Stimulated activated CD4-positive, alpha-beta T cell treated with anti-CD3 and anti-CD28 coated beads, Interleukin-4, amount 100 ng/mL, for 4 hours (primary cell): ENCODE measurements at places on chromosomes 11 and 22.

DNA sequence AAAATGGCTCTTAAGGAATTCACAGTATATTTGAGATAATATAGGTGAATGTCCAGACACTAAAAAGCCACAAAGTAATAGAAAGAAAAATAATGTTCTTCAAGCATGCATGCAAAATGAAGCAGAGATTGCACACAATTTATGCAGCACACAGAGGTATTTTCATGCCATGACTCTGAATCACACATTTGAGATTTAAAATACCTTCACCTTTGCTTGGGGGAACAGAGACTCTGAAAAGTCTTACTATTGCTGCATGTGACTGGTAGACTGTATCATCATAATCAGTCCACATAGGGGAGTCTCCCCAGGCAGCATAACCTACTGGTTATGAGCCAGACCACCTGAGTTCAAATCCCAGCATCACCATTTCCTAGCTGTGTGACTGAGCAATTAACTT is 96.2 kb downstream of the RCN1 start:
- no peak for DNase-seq

DNA sequence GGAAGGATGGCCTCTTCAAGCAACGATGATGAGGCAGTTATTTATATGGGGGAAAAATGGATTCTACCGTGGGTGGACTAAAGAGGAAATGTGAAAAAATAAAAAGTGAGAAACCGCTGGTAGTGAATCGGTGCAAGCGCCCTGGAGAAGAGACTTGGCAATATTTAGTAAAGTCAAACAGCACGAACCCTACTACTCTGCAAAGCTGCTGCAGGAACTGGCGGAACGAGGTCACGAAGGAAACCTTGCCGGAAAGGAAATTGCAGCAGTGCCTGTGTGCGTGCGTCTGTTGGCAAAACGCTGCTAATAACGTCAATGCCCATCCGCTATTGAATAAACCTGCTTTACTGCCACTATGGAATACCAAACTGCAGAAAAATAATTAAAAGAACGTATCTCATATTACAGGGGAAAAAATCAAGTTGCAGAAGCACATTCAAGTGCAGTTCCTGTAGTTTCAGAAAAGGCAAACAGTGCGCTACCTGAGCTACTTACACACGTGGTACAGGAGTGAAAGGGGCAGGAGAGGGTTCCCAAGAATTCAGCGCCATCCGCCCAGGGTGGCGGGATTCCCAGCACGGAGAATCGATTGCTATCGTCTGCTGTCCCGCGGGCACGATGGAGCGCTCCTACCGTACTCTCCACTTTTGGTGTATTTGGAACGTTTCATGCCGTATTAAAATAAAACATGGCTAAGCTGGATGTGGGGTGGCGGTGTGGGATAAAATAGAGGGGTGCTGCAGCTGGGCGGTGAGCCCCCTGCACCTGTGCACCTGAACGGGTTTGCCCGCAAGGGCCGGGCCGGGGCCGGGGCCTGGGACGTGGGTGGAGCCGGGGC is 585 bp upstream of the NADSYN1 start:
- peak; percentile 45 for DNase-seq

GRCh38 chr11:64969209-64969608 is 2.7 kb downstream of the MAJIN start:
- no peak for DNase-seq

GRCh38 chr11:44189986-44190882 is 94.8 kb downstream of the EXT2 start:
- DNase-seq: no peak

GRCh38 chr11:72673943-72674828 is at the start of gene PDE2A:
PDE2A (minus strand) TSS chr11:72674422; CDS start chr11:72674207, 215 bp downstream.
- DNase-seq: no peak

GRCh38 chr22:35629406-35630216 is 12.5 kb upstream of the MB start:
- peak; percentile 50 for DNase-seq

DNA sequence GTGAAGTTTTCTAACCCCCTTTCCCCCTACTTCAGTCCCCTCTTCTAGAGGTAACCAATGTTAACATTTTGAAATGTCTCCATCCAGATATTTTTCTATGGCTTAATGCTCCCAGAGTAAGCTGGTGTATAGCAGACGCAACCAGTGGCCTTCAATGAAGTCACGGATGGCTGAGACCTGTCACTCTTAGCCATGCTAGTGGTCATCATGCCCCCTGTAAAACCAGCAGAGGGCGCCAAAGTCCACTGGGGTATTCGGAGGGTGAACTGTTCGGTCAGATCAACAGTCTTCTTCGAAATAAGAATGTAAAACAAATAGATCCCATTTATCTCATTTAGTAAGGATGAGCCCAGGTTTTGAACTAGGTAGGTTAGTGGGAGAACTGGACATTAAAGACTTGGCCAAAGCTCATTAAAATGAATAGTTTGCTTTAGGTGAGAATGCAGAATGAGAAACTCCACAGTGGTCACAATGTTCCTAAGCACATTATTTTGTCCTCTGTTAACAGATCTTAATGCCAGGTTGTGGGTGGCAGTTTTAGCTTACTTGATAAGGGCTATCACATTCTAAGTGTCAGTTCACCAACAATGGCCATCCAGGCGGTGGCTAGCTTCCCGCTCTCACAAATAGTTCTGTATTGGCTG is 8.6 kb upstream of the MMP8 start:
- no peak for DNase-seq

DNA sequence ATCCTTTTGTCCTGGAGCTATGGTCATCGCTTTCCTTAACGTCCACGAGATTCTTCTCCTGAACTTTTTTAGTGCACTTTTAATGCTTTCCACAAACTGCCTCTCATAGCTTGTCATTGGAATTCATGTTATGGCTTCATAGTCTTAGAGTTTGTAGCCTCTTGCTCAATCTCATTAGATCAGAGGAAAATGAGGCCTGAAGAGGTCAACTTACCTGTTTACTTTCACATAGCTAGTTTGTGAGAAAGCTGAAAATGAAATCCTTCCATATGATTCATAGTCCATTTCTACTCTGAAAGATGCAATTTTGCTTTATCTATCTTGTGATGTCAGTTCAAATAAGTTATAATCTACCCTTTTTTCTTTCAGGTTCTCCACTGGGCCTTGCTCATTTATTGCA is 1747.2 kb upstream of the RAG2 start:
- no peak for DNase-seq

DNA sequence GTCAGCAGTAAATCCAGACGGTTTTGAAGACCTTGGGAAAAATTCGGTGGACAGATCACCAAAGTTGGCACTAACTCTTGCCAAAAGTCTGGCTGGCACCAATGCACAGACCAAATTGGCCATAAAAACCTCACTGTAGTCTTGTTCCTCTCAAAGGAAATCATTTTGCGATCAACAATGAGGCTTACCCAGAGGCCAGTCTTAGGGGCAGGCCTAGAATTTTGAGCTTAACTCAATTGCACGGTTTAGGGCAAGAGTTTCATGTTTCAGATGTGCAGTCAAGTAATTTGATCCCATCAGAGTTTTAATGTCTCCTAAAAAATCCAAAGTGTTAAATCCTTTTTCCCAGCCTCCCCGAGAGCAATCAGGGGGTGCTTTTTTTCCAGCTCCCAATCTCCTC is 19.0 kb downstream of the MPPED2 start:
- DNase-seq: no peak

GRCh38 chr22:44693756-44694155 is 8.2 kb upstream of the PRR5 start:
- DNase-seq: no peak

DNA sequence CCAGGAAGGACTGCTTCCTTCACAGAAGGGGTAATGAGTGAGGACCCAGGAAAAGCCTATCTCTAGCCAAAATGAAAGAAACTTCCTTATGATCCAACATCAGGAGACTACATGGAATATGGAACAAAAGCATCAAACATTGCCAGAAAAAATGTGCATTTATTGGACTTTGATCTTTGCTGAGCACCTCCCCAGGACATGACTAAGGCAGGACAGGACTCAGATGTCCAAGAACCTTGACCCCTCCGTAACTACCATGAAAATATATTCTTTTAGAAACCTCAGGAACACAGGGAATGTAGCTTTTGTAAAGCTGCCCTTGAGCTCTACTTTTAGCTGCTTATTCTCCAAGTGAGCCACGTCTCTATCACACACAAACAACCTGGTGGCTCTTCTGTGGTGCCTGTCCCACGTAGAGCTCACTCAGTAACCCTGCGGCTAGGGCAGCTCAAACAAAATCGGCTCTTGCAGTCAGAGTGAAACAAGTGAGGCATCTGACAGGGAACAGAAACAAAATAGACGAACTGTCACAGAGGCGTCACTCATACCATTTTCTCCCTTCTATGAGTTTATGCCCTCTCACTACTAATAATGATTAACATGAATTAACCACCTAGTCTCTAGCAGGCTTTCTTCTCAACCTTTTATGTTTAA is 471.5 kb upstream of the API5 start:
- no peak for DNase-seq

DNA sequence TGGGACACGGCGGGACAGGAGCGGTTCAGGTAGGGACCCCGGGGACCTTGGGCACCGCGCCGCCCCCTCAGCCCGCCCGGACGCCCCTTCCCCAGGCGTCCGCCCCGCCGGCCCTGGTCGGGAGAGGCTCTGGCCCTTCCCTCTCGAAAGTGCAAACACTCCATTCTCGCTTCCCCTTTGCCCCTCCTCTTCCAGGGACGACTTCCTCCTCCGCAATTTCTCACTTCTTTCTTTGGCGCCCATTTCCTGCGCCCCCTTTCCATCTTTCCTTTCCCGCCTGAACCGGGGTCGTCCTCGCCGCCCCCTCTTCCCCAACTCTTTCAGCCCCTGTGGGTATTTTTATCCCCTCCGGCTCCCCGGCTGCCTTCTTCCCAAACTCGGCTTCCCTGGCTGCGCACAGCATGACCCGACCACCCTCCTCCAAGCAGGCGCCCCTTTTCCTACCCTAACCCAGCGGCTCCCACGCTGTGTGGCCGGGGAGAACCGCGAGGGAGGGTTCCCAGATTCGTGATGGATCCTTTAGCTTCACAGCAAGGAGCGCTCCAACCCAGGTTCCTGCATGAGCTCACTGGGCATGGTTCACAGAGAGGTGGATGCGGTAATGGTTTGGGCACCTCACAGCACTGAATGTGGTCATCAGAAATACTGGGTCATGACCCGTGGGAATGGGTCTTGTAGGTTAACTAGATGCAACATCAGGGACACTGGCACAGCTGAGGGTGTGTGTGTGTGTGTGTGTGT is 689 bp downstream of the RAB39A start:
- no peak for DNase-seq

- no peak for DNase-seq
Observed at GRCh38 chr11:112881461-112881860, 79.8 kb upstream of the NCAM1 start.

DNA sequence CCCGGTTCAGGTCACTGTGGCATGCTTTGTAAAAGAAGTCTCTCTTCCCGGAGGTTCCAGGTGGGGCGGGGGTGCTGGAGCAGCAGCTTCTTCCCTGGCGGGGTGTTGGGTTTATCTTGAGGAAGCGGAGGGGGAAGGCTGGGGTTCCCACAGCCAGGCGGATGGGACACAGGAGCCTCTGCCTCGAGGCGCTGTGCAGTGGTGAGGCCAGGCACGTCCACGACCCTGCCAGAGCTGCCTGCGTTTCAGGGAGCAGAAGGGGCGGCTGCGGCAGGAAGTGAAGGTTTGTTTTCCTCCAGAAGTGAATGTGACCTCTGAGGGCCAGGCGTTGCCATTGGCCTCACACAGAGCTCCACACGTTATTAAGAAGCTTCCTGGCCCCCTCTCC is 20.1 kb upstream of the ADORA2A start:
- DNase-seq: no peak

DNA sequence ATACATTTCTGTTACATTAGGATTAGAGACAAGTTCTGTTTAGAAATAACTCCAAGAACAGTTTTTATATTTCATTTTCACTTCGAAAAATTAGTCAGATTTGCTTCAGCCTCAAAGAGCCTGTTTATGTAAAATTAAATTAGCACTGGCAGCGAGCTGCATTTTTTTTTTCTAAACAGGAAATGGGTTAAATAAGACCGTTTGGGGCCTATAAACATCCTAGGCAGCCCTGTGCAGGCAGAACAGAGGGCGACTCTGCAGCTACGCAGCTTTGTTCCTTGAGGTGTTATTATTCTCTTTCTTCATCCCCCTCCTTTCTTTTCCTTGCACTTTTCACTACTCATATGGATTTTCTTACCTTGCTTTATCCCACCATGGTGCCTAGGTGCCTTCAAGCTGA is 48.7 kb downstream of the CWC15 start:
- no peak for DNase-seq

GRCh38 chr22:45543243-45543642 is 40.6 kb downstream of the FBLN1 start:
- no peak for DNase-seq

DNA sequence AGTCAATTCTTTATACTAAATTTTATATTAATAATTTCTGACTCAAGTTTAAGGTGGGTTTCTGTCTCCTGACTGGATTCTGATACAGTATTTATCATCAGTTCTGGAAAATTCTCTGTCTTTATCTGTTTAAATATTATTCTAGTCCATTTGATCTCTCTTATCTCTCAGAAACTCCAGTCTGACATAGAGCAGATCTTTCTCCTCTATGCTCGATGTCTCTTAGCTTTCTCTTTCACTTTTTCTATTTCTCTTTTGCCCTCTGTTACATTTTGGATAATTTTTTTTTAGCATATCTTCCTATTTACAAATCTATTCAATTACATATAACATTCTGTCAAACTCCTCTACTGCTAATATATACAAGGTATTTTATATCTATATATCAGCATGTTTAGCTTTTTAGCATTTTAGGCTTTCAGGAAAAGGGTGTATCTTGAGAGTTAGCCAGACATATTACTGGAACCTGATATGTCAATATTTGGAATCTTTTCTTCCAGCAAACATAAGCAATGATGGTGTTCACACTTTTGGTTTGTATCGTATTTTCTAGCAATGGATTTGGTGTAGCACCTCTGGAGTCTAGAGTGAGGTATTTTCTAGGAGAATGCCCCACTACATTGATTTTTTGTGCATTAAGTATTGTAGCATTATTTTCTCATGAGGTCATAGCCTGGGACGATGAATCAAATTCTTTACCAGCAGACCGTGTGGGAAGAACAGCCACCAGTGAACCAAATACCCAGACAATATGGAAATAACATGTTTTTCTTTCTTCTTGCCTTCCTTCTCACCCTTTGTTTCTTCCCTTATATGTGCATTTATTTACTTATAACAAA is 4.1 kb upstream of the NNMT start:
- DNase-seq: no peak

DNA sequence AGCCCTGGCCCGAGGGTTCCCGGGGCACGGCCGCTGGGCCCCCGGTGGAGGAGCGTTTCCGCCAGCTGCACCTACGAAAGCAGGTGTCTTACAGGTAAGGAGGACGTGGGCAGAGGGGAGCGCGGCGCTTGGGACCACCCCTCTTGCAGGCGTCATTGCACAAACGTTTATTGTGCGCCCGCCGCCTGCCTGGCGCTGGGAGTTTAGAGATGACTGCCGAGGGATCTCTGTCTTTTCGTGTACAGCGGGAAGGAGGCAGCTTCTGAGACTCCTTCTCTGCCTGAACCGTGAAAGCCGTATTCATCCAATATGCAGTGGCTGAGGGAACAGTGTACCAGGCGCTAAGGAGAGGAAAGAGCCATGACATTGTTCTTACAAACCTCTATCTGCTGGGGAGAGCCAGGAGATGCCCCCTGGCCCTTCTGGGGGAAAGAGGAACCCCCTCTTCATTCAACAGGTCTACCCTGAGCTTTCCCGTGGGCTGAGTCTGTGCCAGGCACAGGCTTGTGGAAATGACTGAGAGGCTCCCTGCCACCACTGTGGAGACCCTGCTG is 13.8 kb upstream of the DGKZ start:
- DNase-seq: no peak
